Camera-type eye (tissue), 1 donor: ENCODE measurements at places on chromosomes 12 and 14. TPM values are rescaled to one million over a fixed set of nuclear protein-coding genes. Genes with fewer than 3 reads are reported as not detected.

Gene BHLHE41
- 8.6 TPM for total RNA-seq

Gene ITGA5
- total RNA-seq = 45.5 TPM

Gene AQP5
- total RNA-seq = 82.5 TPM

Gene C14orf132
- total RNA-seq = 69.9 TPM

Gene PIWIL1
- 1.5 TPM for total RNA-seq
